H4 (cell line): ENCODE measurements at places on chromosomes 12 and 14. TPM values are rescaled to one million over a fixed set of nuclear protein-coding genes. Genes with fewer than 3 reads are reported as not detected.

- no peak for DNase-seq
Observed at GRCh38 chr12:71160585-71160984, 2.8 kb upstream of the TSPAN8 start.

- no peak for DNase-seq
Observed at GRCh38 chr12:102426599-102427542, 53.5 kb downstream of the IGF1 start.

EML5 gene
- 0.43 and 0.58 TPM in 2 replicates for total RNA-seq

DNA sequence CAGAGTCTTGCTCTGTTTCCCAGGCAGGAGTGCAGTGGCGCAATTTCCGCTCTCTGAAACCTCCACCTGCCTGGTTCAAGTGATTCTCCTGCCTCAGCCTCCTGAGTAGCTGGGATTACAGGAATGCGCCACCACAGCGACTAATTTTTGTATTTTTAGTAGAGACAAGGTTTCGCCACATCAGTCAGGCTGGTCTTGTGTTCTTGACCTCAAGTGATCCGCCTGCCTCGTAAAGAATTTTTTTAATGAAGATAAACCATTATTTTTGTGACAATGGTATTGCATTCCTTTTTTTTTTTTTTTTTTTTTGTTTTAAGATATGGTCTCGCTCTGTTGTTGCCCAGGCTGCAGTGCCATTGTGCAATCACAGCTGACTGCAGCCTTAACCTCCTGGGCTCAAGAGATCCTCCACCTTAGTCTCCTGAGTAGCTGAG lies 25.8 kb downstream of the ACVR1B start:
- DNase-seq: no peak

DNA sequence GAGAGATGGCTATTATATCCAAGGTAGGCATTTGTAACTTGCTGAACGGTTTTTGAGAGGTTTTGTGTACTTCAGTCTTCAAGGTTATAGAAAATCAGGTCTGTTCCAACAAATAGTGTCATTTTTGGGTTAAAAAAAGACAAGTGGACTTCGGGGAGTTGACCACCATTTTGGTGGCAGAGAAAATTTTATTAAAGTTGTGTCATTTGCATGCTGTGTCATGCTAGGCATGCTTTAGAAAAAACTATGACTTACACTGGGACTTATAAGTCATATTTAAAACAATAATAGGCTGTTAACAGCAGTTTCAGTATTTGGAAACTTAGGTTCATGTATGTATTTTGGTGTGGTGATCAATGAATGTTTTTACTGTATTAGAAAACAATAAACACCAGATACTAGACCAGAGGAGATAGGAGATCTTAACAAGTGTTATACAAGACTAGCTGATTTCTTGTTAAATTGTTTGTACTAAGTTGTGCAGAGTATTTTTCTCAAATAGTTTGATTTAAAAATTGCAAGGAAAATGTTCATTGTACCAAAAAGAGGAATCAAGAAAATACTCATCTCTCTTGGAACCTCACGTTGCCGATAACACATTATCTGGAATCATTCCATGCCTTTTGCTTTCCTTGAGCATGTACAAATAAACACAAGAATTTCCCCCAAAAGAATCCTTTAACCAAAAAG lies 1.4 kb downstream of the RAN start:
- no peak for DNase-seq

- DNase-seq: no peak
Observed at GRCh38 chr12:109069307-109070271, 17.2 kb downstream of the USP30 start.

- DNase-seq: no peak
Observed at GRCh38 chr12:50024805-50025186, 498 bp downstream of the RACGAP1 start.

NRXN3 gene
- 0.37 and 0.39 TPM in 2 replicates for total RNA-seq

GRCh38 chr14:68284834-68285233 lies 465.3 kb downstream of the RAD51B start:
- DNase-seq: no peak

KLRC1 gene
- not detected in 2 replicates for total RNA-seq

ZNF705A gene
- total RNA-seq: not detected in 2 replicates

SRRM4 gene
- total RNA-seq: 0.04 TPM in 1 of 2 replicates, not detected in the other

GRCh38 chr12:113683574-113683973 lies 211.9 kb upstream of the LHX5 start:
- DNase-seq: no peak

SMIM10L1 gene
- total RNA-seq: 8.4 and 10.1 TPM in 2 replicates

RND1 gene
- 0.06 and 0.14 TPM in 2 replicates for total RNA-seq

GRCh38 chr12:116104167-116104767 lies 173.2 kb downstream of the MED13L start:
- DNase-seq: no peak

GRCh38 chr12:79532907-79533288 lies 157.9 kb downstream of the PAWR start:
- no peak for DNase-seq

DNA sequence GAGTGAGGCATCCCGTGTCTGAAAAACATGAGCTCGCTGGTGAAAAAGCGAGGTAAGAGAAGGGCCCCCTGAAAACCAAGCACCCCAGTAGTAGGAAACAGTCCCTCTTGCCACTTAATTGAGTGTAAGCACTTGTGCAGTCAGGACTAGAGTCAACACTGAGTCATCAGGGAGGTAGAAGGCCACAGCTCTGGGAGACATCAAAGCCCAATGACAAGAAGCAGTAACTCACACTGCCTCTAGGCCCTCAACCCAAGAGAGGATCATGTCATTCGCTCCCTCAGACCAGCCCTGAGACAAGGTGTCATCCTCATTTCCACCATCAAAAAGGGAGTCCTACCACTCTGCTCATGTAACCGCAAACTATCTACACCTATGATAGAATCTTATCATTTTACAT lies 17.8 kb downstream of the POMT2 start:
- DNase-seq: peak; percentile 67

GALNT16 gene
- 0.47 and 0.52 TPM in 2 replicates for total RNA-seq

DNA sequence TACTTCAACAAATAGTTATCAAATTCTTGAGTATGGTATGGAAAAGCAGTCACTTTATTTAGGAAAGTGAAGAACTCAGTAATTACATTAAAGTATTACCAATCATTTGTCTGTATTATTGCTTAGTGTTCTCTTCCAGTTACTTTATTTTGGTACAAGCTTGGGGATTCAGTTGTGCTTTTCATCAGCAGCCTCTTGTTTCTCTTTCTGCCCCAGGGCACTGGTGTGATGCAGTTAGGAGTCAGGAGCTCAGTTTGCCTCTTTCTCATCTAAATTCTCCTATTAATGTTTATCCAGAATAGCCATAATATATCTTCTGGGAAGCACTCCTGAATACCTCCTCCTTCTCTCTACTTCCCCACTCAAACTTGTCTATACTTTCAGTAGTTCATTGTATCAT lies 25.7 kb downstream of the PMCH start:
- no peak for DNase-seq

DNA sequence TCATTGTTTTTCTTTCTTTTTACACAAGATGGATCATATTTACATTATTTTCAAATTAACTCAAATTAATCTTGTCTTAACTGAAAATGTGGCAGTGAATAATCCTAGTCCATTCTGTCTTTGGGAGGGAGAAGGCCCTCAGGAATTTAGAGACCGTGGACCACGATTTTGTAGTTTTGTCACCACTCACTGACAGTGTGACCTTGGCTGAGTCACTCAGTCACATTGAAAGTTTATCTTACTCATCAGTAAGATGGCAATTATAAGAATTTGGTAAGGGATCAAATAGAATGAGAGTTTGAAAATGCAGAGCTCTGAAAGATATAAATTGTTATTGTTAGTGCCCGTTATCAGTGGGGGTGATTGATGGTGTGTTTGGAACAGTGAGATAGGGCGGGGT lies 16.4 kb downstream of the FOXJ2 start:
- DNase-seq: no peak

- no peak for DNase-seq
Observed at GRCh38 chr12:92503971-92504593, 198.7 kb upstream of the PLEKHG7 start.

DNA sequence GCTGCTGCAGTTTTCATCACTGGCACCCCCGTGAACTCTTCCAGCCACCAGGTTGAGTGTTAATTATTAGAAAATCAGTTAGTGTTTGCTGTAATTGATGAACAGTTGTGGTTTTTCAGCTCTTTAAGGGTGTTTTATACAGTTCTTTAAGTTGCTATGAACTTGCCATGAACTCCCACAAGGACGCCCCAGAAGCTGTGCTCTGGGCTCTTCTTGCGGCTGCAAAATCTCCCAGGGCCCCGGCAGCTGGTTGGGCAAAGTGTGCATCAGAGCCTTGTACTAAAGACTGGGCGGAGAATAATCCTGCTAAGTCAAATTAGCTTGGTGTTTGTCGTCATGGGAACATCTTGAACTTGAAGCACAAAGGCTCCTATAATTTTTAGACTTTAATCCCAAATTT lies 82.2 kb downstream of the EML1 start:
- no peak for DNase-seq

DNA sequence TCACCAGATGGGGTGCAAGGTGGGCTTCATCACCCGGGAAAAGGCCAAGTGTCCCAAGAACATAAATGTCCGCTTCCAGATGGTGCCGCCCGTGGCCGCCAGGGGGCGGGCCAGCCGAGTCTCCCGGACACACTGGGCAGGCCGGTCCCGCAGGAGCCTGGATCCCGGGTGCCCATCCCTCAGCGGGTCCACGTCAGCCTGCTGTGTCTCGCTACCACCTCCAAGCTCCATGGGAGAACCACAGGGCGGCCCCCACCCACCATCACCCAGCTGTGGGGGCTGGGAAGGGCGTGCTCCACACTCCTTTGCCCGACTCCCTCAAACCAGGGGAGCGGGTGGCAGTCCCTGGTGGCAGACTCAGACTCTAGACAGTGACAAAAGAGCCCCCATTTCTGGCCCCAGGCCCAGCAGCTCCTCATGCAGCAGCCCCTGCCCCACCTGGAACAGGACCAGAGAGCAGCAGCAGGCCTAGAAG lies 22.0 kb upstream of the NUDT14 start:
- DNase-seq: no peak

DNA sequence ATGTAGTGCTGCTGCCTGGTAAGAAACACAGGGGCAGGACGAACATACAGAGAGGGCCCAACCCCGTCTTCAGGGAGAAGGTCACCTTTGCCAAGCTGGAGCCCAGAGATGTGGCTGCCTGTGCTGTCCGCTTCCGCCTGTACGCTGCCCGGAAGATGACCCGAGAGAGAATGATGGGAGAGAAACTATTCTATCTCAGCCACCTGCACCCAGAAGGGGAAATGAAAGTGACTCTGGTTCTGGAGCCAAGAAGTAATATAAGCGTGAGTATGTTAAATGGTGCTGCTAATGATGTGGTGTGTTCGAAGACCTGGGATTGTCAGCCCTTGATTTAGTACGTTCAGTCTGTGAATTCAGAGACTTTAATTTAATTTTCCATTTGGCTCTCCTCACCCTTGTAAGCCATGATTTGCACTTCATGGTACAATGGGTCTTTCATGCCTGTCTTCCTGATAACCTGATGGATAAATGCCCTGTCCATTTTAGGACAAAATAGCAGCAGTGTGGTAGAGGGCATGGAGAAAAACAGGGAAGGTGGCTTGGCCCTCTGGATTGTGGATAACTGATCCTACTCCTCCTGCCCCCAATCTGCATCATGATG lies 318.9 kb downstream of the SNAPC1 start:
- DNase-seq: no peak

DNA sequence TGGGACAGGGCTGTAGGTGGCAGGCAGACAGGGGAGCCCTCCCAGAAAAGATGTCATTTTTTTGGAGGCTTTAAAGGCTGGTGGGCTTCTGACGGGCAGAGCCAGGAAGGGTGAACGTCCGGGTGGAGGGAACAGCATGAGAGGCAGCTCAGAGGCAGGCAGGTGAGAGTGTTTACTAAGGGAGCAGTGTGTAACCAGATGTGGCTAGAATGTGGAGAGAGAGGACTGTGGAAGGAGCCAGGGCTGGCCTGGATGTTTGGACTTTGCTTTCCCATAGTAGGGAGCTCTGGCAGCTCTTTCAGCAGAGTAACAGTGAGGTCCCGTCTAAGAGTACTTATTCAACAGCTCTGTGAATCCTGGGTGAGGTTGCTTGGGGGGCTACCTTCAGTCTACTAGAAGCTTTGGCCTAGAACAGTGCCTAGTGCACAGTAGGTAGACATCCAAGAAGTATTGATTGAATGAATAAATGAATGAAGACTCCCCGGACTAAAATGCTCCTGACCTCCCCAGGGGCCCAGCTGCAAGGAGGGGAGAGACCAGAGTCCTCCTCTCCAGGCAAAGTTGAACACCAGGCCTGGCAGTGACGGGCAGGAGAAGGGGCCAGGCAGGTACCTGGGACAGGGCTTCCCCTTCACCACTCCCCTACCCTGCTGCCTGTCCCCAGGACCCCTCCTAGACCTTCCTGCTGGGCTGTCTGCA lies 8.5 kb downstream of the FAM222A start:
- DNase-seq: no peak

DNA sequence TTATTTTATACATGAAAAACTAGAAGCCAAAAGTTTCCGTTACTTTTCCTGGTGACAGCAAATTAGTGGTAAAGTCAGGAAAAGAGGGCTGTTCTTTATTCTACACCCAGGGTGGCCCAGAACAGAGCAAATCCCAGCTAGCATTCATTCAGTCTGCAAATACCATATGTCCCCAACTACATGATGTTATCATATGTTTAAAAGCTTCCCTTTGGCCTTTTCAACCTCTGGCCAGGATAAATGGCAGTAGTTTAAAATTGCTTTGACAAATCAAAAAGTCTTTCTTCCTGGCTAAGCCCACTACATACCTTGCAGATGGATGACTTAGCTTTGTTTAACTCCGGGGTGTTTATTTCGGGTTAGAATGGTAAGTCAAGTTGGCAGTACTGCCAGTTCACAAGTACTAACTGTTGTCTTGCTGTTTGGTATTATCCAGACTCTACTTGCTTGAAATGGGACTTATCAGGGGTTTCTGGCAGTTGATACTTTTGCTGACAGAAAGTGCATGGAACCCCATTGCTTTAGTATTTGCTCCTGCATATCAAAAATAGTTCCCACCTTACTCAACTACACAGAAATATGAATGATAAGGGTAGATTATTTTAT lies 69.7 kb downstream of the PKP2 start:
- DNase-seq: no peak

- no peak for DNase-seq
Observed at GRCh38 chr14:97489750-97490149, 692.6 kb downstream of the VRK1 start.

TAS2R8 gene
- total RNA-seq: not detected in 2 replicates

DNA sequence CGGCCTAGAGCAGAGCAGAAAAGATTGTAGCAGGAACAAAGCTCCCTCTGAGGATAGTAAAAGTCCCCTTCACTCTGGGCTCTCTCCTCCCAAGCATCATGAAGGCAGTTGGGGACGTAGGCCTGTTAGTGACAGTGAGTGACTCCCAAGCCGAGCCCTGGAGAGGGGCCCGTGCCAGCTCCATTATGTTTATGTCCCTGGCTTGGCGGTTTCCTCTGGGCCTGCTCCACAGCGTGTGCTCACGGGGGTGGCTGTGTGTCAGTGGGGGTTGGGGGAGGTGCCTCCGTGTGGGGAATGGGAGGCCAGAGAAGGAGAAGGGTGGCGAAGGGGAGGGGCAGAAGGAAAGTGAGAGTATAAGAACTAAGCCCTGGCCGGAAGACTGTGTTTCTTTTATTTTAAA lies 170.0 kb upstream of the VASH1 start:
- peak; percentile 29 for DNase-seq

GRCh38 chr12:4031703-4032291 lies 158.6 kb upstream of the PARP11 start:
- no peak for DNase-seq
